Left lobe of liver (tissue), 2 donors: ENCODE measurements at places on chromosomes 6 and 20.

DNA sequence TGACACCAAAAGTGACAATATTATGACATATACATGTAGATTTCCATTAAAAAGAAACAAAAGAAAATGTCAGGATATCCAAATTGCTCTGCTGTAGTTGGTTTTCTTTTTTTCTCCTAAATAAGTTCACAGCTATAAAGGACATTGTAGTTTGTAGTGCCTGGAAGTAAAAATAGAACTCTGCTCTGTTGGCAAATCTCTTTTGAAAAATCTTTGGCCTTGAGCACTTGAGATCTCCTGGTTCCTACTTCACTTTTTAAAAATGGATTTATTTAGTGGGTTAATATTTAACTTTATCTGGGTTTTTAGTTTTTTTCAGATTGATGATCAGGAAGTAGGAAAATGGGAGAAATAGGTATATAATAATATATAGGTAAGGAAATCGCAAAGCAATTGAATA is 52.9 kb downstream of the AFDN start:
- DNase-seq: no peak

- DNase-seq: no peak
Measured at GRCh38 chr20:39890697-39891096, 798.3 kb downstream of the MAFB start.

DNA sequence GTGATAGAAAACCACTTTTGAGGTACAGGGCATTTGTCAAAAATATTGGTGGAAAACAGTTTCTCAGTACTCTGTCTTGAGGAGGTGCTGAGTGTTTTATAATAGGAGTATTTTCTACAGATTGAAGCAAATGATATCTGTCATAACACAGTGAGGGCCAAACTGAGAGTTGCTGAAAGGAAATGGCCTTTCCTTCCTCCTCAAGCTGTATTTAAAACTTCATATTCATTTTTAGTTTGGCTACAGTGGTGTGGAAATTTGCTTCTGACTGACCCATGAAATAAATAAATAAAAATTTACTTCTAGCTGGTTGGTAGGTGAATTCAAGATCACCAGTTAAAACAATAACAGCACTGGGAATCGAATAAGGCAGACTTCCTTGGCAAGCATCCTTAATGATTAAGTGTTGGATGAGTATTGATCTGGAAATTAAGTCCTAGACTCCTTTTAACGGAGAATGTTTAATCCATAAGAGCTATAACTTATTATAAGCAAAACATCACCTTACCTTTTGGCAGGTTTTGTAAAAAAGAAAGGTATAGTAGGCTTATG is 828.6 kb upstream of the CITED2 start:
- no peak for DNase-seq

DNA sequence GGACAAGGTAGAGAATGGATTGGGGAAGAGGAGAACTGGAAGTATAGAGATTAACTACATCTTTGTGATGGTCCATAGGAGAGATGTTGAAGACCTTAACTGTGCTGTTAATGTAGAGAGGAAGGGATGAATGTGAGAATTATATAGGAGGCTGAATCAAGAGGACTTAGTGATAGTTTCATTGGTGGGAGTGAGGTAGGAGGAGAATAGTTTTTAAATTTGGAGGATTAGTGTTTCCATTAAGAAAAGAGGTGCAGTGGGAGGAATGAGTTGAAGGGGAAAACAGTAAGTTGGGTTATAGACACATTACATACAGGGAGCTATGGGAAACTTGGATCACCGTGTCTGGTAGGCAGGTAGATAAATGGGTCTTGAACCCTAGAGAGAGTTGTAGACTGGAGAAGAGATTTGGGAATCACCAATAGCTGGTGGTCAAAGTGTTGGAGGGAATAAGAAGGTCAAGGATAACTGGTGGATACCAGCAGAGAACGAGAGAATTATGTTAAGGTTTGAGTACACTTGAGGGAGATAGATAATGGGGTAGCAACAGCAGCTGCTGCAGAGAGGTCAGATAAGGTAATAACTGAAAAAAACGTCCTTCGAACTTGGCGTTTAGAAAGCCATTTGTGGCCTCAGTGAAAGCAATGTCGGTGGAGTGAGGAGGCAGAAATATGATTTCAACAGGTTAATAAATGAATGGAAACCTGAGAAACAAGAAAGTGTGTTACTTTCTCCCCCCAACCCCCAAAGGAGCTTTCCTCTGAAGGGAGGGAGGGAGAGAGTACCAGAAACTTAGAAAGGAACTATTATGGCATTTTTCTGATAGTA is 3.1 kb downstream of the C6orf89 start:
- DNase-seq: no peak

GRCh38 chr6:14354919-14355572 is 237.5 kb downstream of the CD83 start:
- DNase-seq: no peak
